ENCODE measurements at places on chromosomes 3 and 15.

- no peak for DNase-seq
Observed at GRCh38 chr3:48514431-48515227, 10.7 kb upstream of the SHISA5 start.

GRCh38 chr3:128698211-128699047 lies 27.6 kb upstream of the RAB7A start:
- DNase-seq, result no peak

DNA sequence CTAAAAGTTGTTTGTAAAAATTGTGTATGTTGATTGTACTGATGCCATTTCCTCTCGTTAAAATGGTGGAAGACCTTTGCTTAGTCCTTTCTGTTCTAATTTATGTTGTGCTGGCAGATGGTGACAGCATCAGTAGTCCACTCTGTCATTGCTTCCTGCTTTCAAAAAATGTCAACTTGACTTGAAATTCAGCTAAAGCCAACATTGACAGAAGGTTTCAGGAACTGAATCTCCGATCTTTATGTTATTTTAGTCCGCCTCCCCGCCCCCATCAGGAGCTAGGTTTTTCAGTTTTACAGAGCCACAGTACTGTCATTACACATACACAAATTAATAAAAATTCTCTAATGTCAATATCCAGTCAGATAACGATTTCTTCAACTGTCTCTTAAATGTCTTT lies 1.5 kb downstream of the CEP63 start:
- DNase-seq, result no peak

DNA sequence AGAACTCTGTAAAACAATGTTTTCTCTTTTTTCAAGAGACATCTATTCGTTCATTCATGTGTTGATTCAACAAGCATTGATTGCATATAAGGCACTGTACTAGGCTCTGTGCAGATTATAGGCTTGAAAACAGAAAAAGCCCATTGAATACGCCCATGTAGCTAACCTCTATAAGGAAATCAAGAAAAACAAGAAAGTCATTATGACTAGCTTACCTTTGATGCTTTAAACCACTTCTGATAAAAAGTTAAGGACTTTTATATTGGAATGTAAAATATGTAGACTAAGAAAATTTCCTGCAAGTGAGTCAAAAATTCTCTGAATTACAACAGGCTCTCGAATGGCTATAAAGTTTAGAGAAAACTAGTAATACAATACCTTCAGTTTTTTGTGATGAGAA lies 92.5 kb downstream of the BDH1 start:
- no peak for DNase-seq

DNA sequence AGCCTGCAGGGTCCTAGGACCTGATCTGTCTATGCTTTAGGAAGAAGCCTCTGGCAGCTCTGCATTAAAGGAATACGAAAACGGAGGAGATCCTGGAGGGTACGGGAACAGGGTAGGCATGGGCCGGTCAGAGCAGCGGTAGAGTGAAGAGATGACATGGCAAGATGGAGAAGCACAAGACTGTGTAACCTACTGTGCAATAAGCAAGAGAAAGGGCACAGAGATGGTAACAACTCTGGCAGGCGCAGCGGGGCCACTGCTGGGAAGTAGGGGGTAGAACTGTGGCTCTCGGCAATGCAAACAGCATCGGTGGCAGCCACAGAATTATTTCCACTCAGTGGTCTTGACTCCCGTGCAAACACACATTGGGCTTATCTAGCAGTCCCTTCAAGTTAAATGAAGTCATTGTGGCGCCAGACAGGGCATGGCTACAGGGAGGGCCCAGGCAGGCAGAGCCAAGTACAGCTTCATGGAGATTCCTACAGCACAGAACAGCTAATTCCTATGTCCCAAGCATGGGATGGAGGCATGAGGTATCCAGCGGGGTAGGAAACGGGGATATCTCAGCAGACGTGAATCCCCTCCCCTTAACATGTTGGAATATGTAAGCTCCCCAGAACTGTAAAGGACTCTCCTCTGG lies 28.8 kb downstream of the WHAMM start:
- DNase-seq, result no peak

DNA sequence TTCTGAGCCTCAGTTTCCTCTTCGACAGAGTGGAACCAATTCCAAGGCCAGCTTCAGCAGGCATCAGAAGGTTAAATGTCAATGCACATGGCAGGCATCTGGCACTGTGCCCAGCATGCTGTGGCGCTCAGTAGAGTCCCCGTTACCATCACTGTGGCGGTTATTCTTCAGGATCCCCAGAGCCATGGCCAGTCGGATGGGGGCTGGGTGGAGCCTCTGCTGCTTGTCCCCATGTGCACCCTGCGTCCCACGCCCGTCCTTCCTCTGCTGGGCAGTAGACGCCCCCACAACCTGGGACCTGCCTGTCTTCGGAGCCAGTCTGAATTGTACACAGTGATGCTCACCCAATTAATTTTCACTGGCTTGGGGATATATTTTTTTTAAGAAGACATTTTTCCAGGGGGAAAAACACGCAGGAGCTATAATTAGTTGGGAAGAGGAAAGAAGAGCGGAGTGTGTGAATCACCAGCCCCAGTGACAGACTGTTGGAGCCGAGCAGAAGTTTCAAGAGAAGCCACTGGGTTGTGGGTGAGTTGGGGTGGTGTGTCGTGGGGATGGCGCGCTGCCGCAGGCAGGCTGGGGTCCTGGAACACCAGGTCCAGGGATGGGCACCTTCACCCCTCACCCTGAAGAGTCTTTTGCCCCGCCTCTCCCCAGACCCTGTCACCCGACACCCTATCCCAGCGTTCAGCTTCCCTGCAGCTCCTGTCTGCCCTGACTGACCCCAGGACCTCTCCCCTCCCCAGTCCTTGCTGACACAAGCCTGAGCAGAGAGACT lies 26.8 kb upstream of the RPL29 start:
- DNase-seq, result no peak

All from activated CD8-positive, alpha-beta memory T cell treated with anti-CD3 and anti-CD28 coated beads for 1 hour (primary cell).